ENCODE measurements at places on chromosomes 13 and 19. TPM values are rescaled to one million over a fixed set of nuclear protein-coding genes. Genes with fewer than 3 reads are reported as not detected.
A peak's percentile ranks its signal among the peaks of the same experiment; 100 is the strongest.

DNA sequence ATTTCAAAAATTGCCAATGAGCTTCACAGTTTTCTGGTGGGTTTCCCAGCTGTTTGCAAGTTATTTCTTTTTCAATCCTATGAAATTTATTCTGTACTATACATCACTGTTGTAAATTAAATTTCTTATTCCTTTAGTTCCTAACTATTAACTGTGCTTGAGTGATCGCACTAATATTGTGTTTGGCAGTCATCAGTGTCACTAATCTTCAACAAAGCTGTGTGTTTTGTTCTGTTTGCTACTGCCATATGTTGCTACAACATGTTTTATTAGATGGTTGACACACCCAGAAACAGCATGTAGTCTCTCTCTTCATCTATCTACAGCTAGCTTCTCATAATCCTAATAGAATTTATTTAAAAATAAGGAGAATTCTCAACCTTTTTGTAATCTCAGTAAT, 453.6 kb upstream of the PRR20A start:
- no peak for DNase-seq
- H3K36me3 ChIP-seq, result no peaks in the 10 kb centered on the region
- H3K27me3 ChIP-seq, result no peaks in the 10 kb centered on the region
- no peak overlapping the region for H3K27ac ChIP-seq
- no peaks in the 10 kb centered on the region for H3K4me1 ChIP-seq
- H3K4me3 ChIP-seq, result no peak overlapping the region

DNA sequence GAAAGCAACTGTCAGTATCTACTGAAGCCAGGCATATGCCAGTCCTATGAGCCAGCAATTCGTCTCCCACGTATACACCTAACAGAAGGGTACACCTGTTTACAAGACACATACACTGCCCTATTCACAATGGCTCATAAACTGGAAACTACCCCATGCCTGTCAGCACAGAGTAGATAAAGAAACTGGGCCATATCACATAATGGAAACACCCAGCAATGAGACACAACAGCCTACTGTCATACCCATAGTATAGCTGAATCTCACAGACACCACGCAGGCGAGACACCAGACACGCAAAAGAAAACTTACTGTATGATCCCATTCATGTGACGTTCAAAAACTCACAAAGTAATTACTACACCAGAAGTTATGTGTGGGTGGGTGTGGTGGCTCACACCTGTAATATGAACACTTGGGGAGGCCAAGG, 15.7 kb downstream of the NOSIP start:
- H3K4me3 ChIP-seq, result no peak overlapping the region
- H3K36me3 ChIP-seq, result peaks cover 2% of the 10 kb centered on the region
- no peaks in the 10 kb centered on the region for H3K27me3 ChIP-seq
- H3K27ac ChIP-seq, result no peak overlapping the region
- DNase-seq, result no peak

DNA sequence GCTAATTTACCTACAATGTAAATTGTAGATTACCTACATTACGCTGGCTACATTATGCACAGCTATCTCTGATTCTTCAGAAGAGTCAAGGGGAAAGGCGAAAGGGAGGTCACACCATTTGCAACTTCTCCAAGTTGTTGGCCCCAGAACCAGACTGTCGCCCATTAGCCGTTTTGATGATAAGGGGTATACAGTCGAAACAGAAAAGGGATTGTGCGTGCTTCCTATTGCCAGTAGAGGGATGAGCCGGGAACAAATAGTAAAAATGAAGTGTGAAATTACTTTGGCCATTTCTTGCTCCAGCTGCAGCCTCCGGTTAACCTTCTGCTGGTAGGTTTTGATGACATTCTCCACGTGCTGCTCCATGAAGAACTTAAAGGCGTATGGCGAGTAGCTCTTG, 73.8 kb downstream of the LATS2 start:
- peak overlapping the region; percentile 31 for H3K27ac ChIP-seq
- H3K4me3 ChIP-seq, result no peak overlapping the region
- H3K36me3 ChIP-seq, result peaks cover 47% of the 10 kb centered on the region
- DNase-seq, result no peak
- H3K4me1 ChIP-seq, result peaks cover 38% of the 10 kb centered on the region

- H3K4me3 ChIP-seq, result peak overlapping the region; percentile 35
- no peak for DNase-seq
- H3K27ac ChIP-seq, result no peak overlapping the region
- peaks cover 3% of the 10 kb centered on the region for H3K4me1 ChIP-seq
- peaks cover 46% of the 10 kb centered on the region for H3K27me3 ChIP-seq
These were observed 7.6 kb downstream of the KANK3 start for GRCh38 chr19:8335343-8336071.

DNA sequence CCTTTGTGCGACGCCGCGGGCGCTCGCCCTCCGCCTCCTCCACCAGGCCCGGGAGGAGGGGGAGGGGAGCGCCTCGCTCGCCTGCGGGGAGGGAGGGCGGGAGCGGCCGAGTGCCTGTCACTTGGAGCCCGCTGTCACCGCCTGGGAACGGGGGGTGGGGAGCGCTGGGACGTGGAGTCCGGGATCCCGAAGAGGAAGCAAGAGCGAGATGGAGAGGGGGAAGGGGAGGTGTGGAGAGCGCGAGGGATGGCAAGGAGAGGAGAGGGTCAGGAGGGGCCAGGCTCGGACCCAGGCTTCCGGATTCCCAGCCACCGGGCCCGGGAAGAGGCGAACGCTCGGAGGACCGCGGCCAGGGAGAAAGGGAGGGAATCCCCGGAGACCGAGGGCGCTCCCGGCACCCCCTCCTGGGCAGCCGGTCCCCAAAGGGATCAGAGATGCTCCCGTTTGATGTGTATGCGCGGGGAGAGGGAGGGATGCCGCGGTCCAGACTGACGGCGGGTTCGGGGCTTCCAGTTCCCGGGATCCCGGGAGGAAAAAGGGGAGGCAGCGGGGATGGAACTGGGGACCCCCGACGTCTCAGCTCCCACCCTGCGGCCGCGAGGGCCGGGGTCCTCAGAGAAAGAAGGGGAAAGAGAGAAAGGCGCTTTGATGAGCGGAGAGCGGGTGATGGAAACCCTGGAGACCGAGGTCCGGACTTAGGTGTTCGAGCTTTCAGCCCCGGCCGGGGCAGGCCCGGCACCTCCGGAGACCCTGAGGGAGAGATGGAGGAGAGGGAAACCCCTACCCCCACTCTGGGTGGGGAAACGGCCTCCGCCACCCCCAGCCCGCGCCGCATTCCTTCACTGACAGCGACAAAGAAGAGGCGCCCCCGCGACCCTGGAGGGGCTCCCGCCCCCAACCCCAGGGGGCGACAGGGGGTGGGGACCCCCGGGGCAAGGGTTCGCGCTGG, 4.7 kb upstream of the DPF1 start:
- no peak for DNase-seq
- no peak overlapping the region for H3K27ac ChIP-seq
- H3K4me3 ChIP-seq, result peak overlapping the region; percentile 72
- H3K27me3 ChIP-seq, result peaks cover 5% of the 10 kb centered on the region
- no peaks in the 10 kb centered on the region for H3K36me3 ChIP-seq

- no peaks in the 10 kb centered on the region for H3K36me3 ChIP-seq
- H3K4me3 ChIP-seq, result no peak overlapping the region
- no peak for DNase-seq
- H3K27ac ChIP-seq, result no peak overlapping the region
These were observed 776.9 kb downstream of the GPC5 start for GRCh38 chr13:92175330-92175729.

DNA sequence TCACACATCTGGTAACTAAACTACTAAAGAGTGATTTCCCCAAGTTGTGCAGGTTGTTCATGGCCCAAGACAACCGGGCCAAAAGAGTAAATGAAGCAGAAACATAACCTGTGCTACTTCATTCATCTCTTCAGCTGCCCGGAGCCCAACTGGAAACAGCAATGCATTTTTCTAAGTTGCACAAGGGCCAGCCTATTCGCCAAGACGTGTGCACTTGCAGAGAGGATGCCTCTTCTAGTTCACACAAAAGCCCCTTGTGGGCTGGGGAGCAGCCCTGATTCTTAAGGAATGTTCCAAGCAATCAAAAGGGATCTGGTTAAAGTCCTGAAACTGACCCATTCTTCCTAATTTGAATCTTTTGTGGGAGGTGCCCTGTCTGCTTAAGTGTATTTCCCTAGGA, 275.8 kb downstream of the SHISA2 start:
- H3K36me3 ChIP-seq, result no peaks in the 10 kb centered on the region
- H3K27me3 ChIP-seq, result no peaks in the 10 kb centered on the region
- no peak for DNase-seq
- no peak overlapping the region for H3K27ac ChIP-seq
- H3K4me3 ChIP-seq, result no peak overlapping the region

- H3K27ac ChIP-seq, result no peak overlapping the region
- H3K36me3 ChIP-seq, result peaks cover 91% of the 10 kb centered on the region
- no peak for DNase-seq
These were observed 4.4 kb upstream of the C19orf18 start for GRCh38 chr19:57978586-57979289.

DNA sequence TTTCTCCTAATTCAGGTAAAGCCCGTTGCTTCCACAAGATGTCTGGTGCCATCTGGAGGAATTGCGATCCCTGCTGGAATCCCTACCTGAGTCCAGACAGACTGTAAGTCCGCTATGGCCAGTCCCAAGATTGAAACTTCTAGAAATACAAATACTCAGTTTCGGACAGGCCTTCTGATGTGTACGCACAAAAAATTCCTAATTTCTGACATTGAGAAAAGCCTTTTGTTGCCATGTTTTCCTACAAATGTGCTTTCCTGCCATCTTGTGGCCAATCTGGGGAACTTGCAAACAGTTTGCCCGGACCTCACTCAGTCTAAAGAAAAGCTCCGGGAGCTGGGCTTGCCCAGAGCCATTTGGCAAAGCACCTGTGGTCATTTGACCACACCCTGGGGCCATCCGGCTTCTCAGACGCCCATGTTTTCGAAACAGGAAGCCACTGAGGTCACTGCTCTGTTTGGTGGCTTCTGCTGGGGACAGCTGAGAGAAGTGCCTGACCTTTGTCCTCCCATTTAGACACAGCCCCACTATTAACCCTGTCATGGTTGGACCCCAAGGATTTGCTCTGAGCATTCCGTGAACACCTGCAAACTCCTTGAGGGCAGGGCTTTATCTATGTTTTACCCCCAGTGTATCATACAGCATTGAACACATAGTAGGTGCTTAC, 79.4 kb downstream of the SLC15A1 start:
- H3K36me3 ChIP-seq, result no peaks in the 10 kb centered on the region
- DNase-seq, result no peak
- H3K4me3 ChIP-seq, result no peak overlapping the region
- peaks cover 22% of the 10 kb centered on the region for H3K4me1 ChIP-seq

GRCh38 chr13:37100731-37101130, 4.7 kb downstream of the CSNK1A1L start:
- no peak overlapping the region for H3K27ac ChIP-seq
- no peak overlapping the region for H3K4me3 ChIP-seq
- no peaks in the 10 kb centered on the region for H3K27me3 ChIP-seq
- DNase-seq, result no peak
- no peaks in the 10 kb centered on the region for H3K4me1 ChIP-seq
- no peaks in the 10 kb centered on the region for H3K36me3 ChIP-seq

GRCh38 chr19:30522341-30522740, 150.2 kb downstream of the ZNF536 start:
- no peak overlapping the region for H3K27ac ChIP-seq
- no peak for DNase-seq
- H3K4me1 ChIP-seq, result no peaks in the 10 kb centered on the region
- H3K4me3 ChIP-seq, result no peak overlapping the region
- H3K36me3 ChIP-seq, result no peaks in the 10 kb centered on the region

DNA sequence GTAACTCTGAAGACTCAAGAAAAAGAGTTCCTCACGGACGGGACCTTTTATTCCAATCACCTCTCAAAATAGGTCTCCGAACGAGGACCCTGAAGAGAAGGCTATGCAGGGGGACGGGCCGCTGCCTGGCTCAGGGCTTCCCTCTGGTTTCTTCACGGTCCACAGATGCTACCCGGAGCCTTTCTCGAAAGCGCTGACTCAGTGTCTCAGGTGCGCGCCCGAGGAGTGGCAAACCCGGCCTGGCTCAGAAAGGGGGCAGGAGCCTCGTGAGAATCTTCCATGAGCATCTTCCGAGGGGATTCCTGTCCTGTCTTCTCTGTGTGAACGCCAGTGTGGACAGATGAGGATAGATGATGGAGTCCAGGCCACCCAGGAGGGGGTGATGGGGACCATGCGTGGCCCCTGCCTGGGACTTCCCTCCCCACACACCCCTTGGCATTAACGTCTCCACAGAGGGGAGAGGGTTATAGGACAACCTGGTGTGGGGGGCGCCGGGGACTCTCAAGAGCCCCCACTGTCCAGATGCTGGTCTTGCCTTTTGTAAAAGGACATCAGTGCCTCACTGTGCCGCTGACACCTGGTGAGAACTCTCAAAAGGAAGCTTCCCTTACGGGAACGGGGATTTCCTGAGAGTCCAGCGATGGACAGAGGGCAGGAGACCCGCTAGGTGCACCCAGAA, 16.5 kb downstream of the LSM4 start:
- peaks cover 5% of the 10 kb centered on the region for H3K36me3 ChIP-seq
- no peaks in the 10 kb centered on the region for H3K27me3 ChIP-seq
- peak overlapping the region; percentile 100 for H3K27ac ChIP-seq
- DNase-seq, result no peak

KLK3 gene
- total RNA-seq, result not detected

ZIM2 gene
- total RNA-seq, result not detected

COMMD6 gene
- 124 TPM for total RNA-seq

CYP2S1 gene
- total RNA-seq, result not detected

ATP1A3 gene
- not detected for total RNA-seq

ZBTB7A gene
- total RNA-seq, result 30.0 TPM

ZNF560 gene
- total RNA-seq, result not detected

FXYD1 gene
- total RNA-seq, result not detected

CD209 gene
- not detected for total RNA-seq

GPR18 gene
- total RNA-seq, result not detected

DNAAF3 gene
- 1.5 TPM for total RNA-seq

SHISA7 gene
- not detected for total RNA-seq

DIAPH3 gene
- total RNA-seq, result 9.2 TPM

TMPRSS9 gene
- total RNA-seq, result not detected

ACER1 gene
- not detected for total RNA-seq
